RCC 7860 (cell line): ENCODE measurements at places on chromosomes 16 and 17.
A peak's percentile ranks its signal among the peaks of the same experiment; 100 is the strongest.

- peak; percentile 62 for DNase-seq
Measured at GRCh38 chr17:7932949-7933348, 943 bp downstream of the CNTROB start.

DNA sequence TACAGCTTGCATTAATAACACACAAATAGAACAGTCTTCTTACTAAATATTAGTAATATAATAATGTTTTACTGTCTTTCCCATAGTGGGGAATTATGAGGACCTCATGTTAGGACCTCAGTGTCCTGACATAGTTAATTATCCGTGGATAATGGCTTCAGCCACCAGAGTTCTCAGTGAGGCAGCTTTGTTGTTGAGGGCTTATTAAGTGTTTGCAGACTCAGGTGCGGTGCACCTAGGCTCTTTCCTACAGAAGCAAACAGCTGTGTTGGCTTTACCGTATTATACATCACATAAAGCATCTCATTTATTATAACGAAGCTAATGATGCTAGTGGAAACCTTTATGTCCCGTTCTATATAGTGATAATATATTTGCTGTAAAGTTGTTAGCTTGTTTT is 246.7 kb downstream of the FTO start:
- DNase-seq, result no peak

GRCh38 chr16:19735074-19735867 is 17.2 kb downstream of the IQCK start:
- DNase-seq, result no peak

DNA sequence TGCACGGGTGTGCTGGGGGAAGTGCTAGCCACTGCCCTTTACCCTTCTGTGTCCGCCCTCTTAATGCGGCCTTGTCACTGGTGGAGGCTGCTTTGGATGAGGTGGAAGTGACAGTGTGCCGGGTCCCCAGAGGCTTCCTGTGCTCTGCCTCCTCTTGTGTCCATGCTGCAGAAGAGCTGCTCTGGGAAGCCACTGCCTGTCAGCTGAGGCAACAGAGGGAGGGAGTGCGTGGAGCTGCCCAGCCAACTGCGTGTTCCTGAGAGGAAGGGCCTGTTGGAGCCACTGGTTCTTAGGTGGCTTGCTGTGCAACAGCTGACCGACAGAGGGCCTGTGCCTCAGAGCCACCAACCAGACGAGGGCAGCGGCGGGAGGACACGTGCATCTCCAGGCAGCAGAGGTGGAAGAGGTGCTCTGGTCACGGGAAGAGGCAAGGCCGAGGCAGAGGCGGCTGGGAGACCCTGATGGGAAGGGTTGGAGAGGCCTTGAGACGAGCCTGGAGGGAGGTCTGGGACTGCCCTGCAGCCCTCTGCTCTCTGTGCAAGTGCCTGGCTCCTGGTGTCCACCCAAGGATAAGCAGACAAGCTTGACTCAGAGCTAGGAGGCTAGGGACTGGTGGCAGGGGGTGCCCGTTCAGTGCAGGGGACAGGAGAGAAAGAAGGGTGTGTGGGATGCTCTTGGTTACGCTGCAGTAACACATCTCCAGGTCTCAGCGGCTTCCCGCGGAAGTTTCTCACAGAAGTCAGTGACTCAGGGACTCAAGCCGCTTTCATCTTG is 25.4 kb downstream of the B9D1 start:
- no peak for DNase-seq

GRCh38 chr17:49452661-49453060 is 38.0 kb upstream of the PHB1 start:
- DNase-seq, result no peak

DNA sequence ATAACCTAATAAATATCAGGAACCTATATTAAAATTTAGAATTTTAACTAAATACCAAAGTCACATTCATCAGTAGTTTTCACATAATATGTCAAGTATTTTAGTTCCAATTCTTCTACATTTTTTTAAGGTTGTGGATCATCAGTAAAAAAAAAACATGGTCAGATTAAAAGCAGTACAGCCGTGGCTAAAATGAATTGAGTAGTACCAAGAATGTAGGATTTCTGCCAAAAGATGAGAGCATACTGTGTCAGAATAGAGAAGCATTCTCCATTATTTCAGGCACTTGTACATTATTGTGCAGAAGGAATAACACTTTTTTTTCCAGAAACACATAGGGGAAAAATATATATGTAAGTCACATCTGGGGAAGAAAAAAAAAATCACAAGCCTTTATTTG is 1176.1 kb downstream of the CDH11 start:
- DNase-seq, result no peak

DNA sequence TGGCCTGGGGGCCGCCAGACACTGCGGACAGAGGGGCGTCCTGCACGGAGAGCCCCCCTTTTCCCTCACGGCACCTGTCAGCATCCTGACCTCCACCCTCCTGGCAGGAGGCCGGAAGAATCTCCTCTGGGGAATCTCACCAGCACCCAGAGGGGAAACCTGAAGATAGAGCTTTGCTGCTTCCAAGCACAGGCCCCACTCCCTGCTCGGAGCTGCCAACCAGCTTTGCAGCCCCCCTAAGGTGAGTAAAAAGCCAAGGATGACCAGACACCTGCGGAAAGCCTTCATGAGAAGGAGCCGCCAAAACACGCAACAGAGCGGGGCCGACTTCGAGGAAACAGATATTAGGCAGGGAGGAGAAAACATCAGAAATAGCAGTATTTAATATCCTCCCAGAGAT is 3.4 kb upstream of the RBFOX3 start:
- DNase-seq, result no peak

- peak; percentile 49 for DNase-seq
Measured at GRCh38 chr17:74842599-74843351, 16.9 kb downstream of the GRIN2C start.

DNA sequence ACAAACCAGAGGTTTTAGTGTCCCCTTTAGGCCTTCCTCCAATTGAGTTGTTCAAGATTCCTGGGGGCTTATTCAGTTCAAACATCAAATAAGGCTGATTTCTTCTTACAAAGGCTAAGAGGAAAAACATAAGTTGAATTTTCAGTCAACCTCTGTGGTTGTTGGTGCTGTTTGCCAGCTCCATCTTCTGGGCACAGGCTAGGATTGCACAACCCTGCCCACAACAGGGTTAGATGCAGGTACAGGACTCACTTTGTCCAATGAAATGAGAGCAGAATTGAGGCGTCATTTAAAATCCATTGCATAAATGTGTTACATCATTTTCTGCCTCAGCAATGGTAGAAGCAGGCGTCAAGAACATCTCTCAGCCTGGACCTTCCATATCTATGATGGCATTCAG is 173.3 kb downstream of the PMP22 start:
- no peak for DNase-seq

GRCh38 chr16:84726669-84727467 is 27.1 kb downstream of the USP10 start:
- DNase-seq, result no peak

- DNase-seq, result no peak
Measured at GRCh38 chr16:75203096-75203495, 3.9 kb downstream of the CTRB2 start.

DNA sequence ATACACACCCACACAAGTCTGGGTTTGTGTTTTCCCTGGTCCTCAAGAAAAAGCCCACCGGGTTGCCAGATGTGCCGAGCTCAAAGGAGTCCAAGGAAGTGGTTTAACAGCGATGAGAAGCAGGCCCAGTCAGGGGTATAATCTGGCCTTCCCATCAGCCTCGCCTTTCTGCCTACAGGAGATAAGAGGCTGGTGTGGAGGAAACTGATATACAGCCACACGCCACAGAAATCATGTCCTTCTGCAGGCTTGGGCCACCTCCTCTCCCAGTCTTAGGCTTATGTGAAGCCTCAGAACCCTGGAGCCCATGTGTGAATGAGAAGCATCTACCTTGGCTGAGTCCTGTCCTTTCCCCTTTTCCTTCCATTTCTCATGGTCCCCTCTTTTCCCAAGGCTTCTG is 43.6 kb upstream of the MMP2 start:
- no peak for DNase-seq

GRCh38 chr17:17096438-17097178 is 54.4 kb downstream of the MPRIP start:
- DNase-seq, result no peak

- no peak for DNase-seq
Measured at GRCh38 chr17:46841561-46842379, 9.6 kb upstream of the WNT9B start.

- no peak for DNase-seq
Measured at GRCh38 chr16:1489077-1489476, 333 bp upstream of the PTX4 start.

- DNase-seq, result peak; percentile 38
Measured at GRCh38 chr17:32486701-32487472, at the start of gene CDK5R1. CDK5R1 (plus strand) TSS chr17:32486993; CDS start chr17:32487621, 628 bp downstream.

- DNase-seq, result peak; percentile 55
Measured at GRCh38 chr16:83143788-83144187, 517.0 kb downstream of the CDH13 start.

GRCh38 chr17:55433029-55433628 is 11.5 kb upstream of the MMD start:
- peak; percentile 78 for DNase-seq

- DNase-seq, result no peak
Measured at GRCh38 chr16:86959091-86959651, 358.0 kb downstream of the C16orf95 start.

DNA sequence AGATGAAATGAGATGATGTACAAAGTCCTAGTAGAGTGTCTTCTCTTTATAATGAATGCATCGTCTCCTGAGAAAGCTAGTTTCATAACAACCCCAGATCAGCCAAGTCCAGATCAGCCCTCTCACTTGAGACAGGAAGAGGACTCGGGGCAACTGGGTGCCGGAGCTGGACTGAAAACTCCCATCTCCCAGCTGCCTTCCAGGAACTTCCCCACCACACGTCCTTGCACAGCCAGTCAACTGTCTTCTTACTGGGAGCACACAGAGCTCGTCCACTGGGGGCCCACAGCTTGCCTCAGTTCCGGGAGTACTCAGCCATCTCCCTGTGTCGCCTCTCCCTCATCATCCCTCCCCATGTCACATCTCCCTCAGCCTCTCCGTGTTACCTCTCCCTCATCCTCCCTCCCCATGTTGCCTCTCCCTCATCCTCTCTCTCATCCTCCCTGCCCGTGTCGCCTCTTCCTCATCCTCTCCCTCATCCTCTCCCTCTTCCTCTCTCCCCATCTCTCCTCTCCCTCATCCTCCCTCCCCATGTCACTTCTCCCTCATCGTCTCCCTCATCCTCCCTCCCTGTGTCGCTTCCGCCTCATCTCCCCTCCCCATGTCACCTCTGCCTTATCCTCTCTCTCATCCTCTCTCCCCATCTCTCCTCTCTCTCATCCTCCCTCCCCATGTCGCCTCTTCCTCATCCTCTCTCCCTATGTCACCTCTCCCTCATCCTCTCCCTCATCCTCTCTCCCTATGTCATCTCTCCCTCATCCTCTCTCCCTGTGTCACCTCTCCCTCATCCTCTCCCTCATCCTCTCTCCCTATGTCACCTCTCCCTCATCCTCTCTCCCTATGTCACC is 22.4 kb upstream of the KCNH6 start:
- DNase-seq, result no peak

GRCh38 chr17:78653382-78653781 is 76.2 kb upstream of the DNAH17 start:
- DNase-seq, result no peak

GRCh38 chr17:7989781-7990655 is 12.4 kb upstream of the GUCY2D start:
- peak; percentile 25 for DNase-seq

DNA sequence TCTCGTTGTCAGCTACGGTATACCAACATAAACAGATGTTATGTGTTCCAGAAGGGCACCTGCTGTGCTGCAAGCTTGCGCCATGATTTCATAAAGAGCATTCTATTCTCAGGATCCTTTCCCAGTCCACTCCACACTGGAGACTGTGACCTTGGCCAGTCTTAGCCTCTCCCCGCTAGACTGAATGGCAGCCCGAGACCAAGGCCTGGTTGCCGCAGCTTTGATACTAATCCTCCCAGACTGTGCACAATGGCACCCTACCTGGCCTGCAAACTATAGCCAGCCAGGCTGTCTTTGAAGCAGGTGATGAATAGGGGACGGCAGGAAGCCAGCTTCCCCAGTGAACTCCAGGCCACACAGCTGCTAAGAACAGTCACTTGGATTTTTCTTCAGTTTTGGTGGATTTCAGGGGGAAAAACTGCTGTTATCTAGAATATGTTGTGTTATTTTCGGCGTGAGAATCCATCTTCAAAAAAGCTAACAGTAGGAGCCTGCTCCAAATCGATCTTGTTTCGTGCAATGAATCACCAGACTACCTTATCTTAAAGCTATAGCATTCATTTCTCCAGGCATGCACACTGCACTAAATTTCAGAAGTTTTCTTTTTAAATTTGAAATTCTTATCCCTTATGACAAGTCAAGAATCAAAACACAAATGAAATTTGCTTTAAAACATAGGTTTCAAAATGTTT is 289.0 kb downstream of the CEP112 start:
- no peak for DNase-seq

DNA sequence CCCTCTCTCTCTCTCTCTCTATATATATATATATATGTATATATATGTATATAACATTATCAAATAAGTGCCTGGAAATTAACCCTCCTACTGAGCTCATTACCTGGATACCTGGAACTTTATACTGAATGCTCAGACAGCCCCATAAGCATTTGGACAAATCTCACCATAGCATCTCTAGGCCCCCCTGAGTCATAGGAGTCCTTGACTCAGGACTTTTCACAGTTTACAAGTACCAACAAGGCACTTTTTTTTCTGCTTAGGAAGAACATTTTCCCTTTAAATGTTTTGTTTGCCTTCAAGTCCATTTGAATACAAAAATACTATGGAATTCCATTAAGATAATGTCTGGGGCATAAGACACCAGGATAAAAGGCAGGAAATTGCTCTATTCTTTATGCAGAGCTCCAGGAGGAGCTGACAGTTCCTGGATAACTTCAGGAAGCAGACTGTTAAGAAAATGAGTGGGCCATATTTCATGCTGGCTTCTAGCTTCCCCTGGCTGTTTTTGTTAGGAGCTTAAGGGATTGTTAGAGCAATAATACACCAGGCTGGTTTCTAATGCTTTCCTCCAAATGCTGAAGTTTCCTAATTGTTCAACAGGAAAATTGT is 171.7 kb upstream of the ASIC2 start:
- DNase-seq, result no peak

DNA sequence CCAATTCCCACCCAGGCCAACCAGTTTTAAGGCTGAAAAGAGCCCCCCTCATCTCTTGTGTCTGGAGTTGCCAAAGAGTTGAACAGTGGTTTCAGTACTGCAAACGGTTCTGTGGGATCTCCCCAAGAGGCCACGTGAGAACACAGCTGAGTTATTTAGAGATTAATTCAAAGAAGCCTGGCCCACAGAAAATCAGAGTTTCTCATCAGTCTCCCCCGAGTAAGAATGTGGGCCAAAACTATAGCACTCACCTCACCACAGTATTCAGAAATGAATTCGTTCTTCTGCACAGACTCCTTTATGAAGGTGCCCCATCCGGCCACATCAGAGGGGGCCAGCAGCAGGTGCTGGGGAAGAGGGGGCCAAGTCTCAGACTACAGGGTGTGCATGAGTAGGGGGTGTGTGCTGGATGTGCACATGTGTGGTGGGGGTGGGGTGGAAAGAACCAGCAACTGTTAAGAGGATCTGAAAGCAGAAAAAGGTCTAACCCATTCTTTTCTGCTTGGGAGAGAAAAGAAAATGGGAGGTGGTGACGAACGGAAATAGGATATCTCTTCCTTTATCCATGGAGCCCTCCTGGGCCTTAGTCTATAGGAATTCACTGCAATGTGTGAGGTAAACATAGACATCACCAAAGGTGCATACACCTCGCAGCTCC is 22.6 kb downstream of the CNTNAP1 start:
- no peak for DNase-seq

GRCh38 chr17:8072729-8073461 is 14.6 kb downstream of the ALOX12B start:
- no peak for DNase-seq

GRCh38 chr17:59315866-59316265 is 15.6 kb upstream of the YPEL2 start:
- DNase-seq, result no peak
